Right ventricle myocardium inferior (tissue), 1 donor: ENCODE measurements at places on chromosomes 1 and 21. TPM values are rescaled to one million over a fixed set of nuclear protein-coding genes. Genes with fewer than 3 reads are reported as not detected.

DNA sequence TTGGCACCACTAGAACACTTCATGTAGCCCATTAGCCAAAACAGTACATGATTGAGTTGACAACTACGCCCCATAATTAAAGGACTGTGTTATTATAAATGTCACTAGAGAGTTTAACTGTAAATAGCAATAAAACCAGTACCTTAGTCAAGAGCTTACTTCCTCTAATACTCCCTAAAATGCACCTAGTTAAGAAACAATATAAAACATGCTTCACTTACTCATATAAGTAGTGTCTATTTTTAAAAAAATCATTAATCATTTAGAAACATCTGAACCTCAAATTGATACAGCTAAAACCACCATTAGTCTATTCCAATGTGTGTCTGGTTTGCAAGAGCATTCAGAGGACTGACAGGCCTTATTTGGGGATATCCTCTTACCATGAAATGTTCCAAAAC, 25.3 kb downstream of the PTP4A2 start:
- DNase-seq = no peak

DNA sequence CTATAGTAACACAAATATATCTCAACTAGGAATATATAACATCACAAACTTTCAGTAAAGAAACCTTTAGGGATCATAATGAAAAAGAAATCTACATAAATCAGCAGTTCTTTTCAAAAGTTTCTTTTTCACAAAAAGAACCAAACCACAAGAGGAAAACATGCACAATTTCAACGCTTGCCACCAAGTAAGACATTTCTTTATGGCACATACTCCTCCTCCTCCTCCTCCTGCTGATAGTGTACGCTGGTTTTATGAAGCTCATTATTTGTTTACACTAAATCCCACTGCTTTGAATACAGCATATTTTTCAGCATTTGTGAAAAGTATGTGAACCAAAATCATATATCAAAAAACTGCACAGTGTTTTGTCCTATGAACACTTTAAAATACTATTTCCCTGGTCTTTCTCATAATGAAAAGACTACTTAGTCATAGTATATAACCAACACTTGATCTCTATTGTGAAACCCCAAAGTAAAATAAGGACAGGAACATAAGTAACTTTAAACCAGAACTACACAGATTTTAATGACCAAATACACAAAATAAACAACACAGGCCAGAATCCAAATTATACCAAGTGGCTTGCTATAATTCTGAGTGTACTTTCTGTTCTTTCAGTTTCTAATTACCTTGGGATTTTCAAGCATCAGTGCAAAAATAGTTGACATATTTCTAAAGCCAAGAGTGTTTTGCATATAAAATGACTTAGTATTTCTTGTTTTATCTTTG, 184.2 kb downstream of the EIF4G3 start:
- no peak for DNase-seq

DNA sequence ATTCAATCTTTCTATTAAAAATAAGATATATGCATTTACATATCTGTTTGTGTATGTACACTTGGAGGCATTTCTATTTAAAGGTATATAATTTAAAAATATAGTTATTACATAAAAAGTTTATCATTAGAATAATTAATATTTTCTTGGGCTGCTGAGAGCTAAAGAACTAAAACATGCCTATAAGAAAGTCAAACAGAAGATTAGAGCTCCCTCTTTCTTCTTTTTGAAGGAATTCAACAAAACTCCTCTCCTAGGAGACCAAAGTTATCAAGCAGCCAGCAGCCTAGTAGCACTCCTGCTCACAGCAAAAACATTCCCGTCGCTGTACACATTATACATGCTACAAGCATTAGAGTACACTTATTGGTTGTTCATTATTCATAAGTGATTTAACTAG, 216.4 kb downstream of the VAV3 start:
- no peak for DNase-seq

DNA sequence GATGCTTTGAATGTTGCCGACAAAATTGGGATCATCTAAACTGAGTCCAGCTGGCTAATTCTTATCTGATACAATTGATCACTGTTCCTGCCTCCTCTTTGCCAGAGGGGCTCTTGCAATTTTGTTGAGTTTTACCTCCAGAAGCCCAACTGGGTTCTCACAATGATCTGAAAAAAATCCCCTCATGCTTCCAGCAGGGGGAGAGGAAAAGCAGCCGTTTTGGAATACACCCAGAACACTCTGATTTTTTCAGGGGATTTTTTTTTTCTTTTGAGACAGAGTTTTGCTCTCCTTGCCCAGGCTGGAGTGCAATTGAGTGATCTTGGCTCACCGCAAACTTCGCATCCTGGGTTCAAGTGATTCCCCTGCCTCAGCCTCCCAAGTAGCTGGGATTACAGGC, 13.9 kb upstream of the RERE start:
- DNase-seq = no peak

PDZK1IP1 gene
- not detected for total RNA-seq

RPS6KC1 gene
- 10.8 TPM for total RNA-seq

TMEM52 gene
- 1.2 TPM for total RNA-seq
